ENCODE measurements at places on chromosomes 3 and 15.

DNA sequence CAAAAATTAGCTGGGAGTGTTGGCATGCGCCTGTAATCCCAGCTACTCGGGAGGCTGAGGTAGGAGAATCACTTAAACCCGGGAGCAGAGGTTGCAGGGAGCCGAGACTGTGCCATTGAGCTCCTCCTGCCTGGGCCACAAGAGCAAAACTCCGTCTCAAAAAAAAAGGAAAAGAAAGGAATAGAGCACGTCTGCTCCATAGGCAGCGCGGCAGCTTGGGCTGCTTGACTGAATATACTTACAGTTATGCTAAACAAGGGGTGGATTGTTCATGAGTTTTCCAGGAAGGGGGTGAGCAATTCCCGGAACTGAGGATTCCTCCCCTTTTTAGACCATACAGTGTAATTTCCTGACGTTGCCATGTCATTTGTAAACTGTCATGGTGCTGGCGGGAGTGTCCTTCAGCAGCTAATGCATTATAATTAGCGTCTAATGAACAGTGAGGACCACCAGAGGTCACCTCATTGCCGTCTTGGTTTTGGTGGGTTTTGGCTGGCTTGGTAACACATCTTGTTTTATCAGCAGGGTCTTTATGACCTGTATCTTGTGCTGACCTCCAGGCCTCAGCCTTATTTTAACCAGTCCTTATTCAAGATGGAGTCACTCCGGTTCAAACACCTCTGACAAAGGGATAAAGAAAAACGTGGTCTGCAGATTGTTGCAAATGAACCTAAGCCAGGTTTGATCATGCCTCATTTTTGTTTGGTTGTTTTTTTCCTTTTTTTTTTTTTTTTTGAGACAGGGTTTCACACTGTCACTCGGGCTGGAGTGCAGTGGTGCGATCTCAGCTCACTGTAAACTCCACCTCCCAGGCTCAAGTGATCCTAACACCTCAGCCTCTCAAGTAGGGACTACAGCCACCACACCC lies 24.9 kb upstream of the SENP5 start:
- no peak for DNase-seq

DNA sequence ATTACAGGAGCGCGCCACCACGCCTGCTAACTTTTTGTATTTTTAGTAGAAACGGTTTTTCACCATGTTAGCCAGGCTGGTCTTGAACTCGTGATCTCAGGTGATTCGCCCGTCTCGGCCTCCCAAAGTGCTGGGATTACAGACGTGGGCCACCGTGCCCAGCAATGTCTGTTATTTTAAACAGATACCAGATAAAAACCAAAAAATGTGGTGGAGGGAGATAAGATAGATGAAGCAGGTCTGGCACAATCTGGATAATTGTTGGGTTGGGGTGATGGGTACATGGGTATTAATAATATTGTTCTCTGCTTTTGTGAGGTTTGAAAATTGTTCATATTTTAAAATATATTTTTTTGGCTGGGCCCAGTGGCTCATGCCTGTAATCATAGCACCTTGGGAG lies 4.7 kb downstream of the RNF111 start:
- no peak for DNase-seq

- no peak for DNase-seq
Observed at GRCh38 chr3:32897001-32897601, 54.3 kb upstream of the CCR4 start.

DNA sequence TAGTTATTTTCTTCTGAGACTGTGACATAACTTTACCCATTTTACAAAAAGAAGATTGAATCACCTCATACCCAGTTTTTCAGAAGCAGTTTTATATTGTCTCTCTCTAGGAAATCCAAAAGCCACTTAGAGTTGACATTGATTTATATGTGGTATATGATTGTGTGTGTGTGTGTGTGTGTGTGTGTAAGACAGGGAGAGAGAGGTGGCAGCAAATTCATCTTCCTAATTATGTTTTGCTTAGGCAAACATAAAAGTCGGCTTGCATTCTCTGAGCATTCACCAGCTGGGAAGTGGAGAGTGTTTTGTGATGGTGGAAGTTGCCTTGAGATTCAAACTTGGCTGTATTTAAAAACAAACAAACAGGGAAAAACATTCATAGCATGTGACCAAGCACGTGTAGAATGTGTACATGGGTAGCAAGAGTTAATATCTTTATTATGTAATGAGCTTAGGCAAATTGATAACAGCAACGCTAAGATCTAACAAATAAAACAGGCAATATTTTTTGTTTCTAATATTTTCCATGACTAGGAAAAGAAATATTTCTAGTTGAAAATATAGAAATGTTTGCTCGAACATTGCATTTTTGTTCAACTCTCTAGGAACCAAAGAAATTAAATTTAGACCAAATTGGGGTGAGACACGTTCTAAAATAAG lies 64.4 kb upstream of the IGF1R start:
- DNase-seq: no peak

GRCh38 chr3:17941766-17942165 lies 199.3 kb upstream of the TBC1D5 start:
- DNase-seq: no peak

GRCh38 chr3:152595975-152596821 lies 238.7 kb upstream of the P2RY1 start:
- DNase-seq: peak; percentile 69

GRCh38 chr3:22366781-22367180 lies 615.8 kb upstream of the ZNF385D start:
- no peak for DNase-seq

DNA sequence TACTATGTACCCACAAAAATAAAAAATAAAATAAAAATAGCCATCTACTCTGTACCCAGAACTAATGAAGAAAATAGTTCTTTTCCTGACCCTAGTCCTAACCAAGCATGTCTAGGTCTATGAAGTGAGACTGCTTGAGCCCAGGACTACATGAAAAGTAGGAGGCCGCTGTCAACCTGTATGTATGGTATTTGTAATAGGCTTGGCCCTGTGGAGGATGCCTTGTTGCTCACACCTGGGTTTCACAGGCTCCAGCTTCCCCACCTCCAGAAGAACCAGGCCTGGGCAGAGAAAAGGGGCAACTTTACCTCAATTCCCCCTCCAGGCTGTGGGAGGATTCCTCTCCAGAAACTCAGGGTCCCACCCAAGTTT lies 6.8 kb upstream of the PKM start:
- DNase-seq: no peak

DNA sequence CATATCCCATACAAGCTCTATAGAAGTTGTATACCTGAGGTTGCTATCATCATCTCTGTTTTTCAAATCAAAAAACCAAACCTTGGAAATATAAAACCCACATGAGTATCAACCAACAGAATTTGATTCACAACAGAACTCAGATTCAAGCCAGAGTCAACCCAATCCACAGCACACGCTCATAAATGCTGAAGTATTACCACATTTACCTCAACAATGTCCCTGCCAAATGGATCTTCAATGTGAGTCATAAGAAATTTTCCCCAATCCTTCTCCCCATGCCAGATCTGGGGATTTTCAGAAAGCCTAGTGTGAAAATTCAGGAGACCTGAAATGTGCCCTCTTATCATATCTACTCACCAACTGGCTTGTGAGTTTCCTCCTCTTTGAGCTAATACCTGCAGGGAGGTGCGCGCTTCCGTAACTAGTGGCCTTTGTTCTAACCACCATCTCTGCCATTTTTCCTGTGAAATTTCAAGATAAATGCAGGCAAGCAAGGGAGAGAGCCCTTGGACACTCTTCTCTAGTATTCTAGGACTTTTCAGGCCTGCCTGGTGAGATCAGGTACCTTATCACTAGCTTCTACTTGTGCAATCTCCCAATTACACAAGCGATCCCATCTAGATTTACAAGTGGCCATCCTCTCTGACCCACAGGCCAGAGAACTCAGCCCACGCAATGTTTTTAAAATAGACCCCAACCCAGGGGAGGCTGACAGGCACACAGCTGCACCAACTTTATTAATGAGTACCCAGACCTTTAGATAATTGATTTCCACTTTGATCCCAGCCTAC lies 1076.9 kb upstream of the CFAP20DC start:
- no peak for DNase-seq

DNA sequence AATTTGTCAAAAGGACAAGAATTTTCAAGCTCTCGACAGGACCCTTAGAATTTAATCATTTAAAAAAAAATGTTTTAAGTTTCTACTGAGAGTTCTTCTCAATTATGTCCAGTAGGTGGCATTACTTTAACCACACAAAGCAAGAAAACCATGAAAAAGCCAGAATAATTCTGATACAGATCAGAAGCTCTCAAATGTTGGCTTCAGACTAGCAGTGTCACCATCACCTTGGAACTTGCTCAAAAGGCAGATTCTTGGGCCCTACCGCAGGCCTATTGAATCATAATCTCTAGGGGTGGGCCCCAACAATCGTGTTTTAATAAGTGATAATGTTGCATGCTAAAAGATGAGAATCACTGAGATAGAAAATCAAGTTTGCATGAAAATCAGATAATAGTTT lies 99.5 kb upstream of the KCNMB2 start:
- no peak for DNase-seq

- DNase-seq: no peak
Observed at GRCh38 chr15:25544076-25544475, 105.3 kb upstream of the UBE3A start.

- DNase-seq: no peak
Observed at GRCh38 chr3:107675233-107675900, 152.6 kb downstream of the BBX start.

Measured in heart left ventricle (tissue), 16 donors.